ENCODE measurements at places on chromosomes 12 and 14. TPM values are rescaled to one million over a fixed set of nuclear protein-coding genes. Genes with fewer than 3 reads are reported as not detected.
A peak's percentile ranks its signal among the peaks of the same experiment; 100 is the strongest.

ZDHHC22 gene
- polyA plus RNA-seq, result not detected

NOXRED1 gene
- 0.16 TPM for polyA plus RNA-seq

- DNase-seq, result no peak
Measured at GRCh38 chr14:26917086-26917485, 319.3 kb upstream of the NOVA1 start.

AMIGO2 gene
- 18.7 TPM for polyA plus RNA-seq

DNA sequence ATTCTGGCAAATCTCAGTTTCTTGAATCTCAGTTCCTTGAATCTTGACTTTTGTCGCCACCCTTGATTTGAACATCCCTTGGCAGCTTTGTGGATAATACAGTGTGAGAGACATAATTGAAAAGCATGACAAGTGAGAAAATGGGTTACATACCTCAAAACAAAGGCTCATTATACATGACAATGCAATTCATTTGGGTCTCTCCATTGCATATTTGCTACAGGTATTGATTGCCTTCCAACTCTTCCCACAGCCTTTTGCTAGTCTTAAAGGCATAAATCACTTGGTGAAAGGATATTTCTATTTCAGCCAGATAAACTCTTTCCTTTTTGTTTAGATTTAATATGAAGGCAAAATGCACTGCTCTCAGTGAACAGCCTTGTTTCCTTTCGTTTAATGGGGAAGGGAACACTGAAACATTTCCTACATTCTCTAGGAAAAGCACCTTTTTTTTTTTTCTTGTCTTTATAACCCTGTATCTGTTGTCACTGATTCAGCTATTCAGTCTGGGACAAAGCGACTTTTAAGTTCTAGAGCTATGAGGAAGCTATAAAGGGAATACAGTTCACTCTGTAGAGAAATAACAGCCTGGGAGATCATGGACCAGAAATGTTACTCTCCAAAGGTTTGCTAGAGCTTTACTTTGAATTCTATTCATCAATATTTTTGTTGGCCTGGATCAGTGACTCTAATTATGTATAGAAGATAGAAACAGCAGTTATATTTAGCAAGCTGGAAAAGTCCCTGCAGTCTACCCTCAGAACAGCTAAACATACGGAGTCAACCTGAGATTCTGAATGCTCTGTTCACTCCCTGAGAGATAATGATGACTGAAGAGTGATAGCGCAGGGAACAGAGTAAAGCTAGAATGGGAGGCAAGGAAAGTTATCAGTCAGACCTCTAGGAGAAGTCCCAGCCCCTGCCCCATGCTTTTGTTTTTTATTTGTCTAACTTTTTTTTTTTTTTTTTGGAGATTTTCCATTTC lies 311.4 kb downstream of the RGS6 start:
- DNase-seq, result no peak

- peak; percentile 34 for DNase-seq
Measured at GRCh38 chr12:117836999-117837736, 131.6 kb downstream of the KSR2 start.

DNA sequence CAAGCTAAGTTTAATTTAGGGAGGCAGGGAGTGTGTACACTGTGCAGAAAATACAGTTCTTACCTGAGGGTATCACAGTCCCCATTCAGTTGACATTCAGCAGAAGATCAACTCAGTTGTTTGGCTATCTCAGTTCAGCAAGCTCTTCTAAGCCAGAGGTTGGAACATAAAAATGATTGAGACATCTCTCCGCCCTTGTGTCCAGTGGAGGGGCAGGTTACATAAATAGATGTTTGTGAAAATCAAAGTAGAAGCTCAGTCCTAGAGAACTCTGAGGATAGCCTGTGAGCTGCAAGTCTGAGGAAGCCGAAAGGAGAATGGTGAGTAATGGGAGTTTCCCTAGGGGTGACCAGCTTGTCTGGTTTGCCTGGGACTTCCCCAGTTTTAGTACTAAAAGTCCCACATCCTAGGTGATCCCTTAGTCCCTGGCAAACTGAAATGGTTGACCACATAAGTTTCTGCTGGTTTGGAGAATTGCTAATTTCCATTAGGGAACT lies 251.4 kb upstream of the ATP2B1 start:
- no peak for DNase-seq

DAO gene
- polyA plus RNA-seq, result not detected

DNA sequence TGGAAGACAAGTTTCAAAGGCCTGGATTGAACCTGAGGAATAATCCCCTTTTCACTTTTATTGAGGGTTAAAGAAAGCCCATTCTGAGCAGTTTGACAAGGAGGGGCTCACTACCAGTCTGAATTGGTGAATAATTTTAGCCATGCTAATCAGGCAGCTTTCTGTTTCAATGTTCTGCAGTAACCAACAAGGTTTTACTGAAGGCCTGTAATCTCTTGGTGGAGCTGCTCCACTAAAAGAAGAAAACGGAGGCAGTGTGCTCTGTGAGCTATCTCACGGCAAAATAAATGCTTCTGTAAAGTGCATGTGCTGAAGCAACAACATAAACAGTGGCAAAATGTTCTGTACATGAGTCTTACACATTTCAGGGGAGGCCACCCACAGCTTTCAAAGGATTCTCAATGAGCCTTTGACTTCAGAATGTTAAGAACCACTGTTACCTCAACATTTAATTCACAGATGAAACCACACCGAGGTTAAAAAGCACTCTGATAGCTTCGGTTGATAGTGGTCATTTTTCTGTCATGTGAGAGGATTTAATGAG lies 111.2 kb downstream of the LRIG3 start:
- peak; percentile 10 for DNase-seq

MYO1A gene
- polyA plus RNA-seq, result not detected

DNA sequence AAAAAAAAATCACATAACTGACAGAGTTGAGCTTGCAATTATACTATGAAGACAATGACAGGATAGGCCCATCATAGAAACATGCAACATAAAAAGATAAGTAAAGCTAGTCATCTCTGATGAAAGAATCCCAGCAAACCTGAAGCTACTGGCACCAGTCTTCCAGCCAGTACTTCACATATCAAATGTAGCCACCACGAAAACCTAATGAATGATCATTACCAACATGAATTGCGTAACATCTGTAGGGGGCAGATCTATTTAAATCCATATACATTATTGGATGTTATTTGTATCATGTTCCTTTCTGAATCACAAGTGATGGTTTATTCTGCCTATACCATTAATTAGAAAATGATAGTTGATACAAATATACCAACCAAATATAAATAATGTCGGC lies 73.9 kb downstream of the BCAT1 start:
- DNase-seq, result no peak

DNA sequence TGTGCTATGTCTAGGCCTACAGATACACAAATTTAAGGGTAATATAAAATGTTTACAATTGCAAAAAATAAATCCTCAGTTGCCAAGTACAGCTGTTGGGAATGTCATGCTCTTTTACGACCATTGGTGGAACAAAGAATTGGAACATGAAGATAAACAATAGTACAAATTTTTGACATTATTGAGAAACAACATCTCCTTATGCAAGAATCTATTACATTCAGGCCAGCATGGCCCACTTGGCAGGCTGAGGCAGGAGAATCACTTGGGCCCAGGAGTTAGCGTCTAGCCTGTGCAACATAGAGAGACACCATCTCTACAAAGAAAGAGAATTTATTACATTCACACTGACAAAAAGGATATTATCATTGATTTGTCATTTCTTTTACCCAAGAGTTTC lies 135.9 kb upstream of the NTF3 start:
- no peak for DNase-seq

DNA sequence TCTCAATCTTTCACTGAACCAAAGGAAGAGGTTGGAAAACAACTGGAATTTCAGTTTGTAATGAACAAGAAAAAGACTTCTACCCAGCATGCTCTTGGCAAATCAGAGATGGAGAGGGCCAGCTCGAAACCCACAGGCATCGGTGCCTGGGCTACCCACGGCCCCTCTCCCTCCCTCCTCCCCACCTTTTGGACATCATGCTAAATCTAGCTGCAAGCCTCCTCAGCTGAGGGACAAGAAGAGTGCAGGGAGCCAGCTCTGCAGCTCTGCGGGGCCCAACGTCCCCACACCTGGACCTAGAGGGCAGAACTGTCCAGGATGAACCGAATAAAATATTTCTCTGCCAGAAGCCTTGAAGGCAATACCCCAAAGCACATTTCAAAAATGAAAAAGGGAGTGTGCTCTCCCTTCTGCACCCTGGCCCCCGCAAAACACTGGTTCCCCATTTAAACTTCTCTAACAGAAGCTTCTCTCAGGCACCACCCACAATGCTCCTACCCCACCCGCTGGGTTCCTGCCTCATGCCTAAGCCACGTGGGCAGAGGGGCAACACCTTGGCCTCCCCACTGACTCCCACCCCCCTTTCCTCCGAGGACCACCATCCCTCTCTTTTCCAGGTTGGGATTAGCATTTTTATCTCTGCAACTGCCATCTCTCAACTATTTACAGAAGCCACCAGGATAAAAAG lies 8.2 kb downstream of the CAMKK2 start:
- no peak for DNase-seq

GRCh38 chr12:16605642-16606116 lies 283 bp downstream of the LMO3 start:
- DNase-seq, result no peak

DNA sequence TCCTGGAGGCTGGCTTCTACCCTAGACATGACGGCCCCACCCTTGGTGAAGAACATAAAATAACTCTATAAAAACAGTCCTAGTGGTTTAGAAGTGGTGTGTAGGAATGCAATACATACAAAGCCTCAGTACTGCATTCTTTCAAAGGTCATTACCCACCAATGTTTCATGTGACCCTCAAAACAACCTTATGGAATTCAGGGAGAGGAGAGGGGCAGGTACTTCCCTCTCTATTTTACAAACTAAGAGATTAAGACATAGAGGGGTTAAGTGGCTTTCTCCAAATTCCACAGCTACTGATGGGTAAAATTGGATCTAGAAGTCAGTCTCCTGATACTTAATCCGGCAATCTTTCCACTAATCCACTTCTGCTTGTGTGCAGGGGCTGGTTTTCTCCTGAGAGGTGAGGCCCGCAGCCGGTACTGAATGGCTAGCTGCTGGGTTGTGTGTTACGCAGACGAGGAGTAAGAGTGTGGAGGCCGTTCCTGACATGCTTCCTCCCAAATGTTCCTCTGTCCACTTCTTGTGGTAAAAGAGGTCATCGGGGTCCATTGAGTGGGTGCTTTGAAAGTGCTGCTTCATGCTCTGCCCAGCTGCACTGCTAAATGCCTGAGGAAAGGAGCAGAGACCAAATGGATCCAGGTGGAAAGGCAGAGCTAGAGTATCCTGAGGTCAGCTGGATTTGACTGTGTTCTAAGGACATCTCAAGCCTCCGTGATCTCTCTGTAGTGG lies 16.2 kb downstream of the SLC7A8 start:
- no peak for DNase-seq

DNA sequence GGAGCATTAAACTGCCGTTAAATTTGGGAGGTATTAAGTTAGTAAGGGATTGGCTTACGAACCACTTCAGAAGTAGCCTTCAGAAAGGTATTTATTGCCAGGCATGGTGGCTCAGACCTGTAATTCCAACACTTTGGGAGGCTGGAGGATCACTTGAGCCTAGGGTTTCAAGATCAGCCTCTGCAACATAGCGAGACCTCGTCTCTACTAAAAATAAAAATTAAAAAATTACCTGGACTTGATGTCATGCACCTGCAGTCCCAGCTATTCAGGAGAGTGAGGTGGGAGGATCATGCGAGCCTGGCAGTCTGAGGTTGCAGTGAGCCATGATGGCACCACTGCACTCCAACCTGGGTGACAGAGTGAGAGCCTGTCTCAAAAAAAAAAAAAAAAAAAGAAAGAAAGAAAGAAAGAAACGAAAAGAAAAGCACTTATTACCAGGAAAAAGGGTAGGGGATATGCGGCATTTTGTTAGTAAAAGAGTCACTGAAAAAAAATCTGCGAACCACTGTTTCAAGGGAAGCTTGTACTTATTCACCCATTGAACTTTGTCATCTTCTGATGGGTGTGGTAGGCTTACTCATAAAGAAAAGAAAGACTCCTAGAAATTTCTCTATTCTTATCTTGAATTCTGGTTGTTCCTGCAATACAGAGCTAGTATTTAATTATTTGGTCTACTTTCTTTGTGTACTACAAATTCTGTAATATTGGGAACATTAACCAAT lies 33.6 kb upstream of the PLEKHA5 start:
- DNase-seq, result no peak

LBHD2 gene
- not detected for polyA plus RNA-seq

SNRPF gene
- 12.7 TPM for polyA plus RNA-seq

LRP1 gene
- 49.9 TPM for polyA plus RNA-seq

- DNase-seq, result no peak
Measured at GRCh38 chr12:56718636-56719035, 6.5 kb downstream of the NACA start.

DNA sequence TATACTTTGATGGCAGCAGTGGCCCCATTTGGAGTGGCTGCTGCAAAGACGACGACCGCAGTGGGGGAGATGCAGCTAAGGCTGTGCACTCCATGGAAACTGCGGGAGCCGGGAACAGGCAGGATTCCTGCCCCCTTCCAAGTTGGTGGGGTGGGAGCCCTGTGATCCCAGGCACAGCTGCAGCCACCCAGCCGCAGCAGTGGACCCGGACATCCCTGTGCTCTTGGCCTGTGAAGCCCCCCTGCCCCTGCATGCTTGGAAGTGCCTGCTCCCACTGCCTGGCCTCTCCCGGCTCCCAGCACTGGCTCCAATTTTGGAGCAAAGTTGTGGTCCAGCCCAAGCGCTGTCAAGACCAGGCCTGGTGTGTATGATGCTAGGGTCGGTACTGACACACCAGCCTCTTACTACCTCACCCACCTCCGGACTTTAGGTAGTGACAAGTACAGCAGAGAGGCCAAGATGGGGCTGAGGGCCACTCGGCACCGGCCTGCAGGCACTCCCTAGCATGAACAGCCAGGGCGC lies 502.8 kb upstream of the RPL10L start:
- no peak for DNase-seq

GALNT8 gene
- not detected for polyA plus RNA-seq

TTC7B gene
- polyA plus RNA-seq, result 36.0 TPM

DNA sequence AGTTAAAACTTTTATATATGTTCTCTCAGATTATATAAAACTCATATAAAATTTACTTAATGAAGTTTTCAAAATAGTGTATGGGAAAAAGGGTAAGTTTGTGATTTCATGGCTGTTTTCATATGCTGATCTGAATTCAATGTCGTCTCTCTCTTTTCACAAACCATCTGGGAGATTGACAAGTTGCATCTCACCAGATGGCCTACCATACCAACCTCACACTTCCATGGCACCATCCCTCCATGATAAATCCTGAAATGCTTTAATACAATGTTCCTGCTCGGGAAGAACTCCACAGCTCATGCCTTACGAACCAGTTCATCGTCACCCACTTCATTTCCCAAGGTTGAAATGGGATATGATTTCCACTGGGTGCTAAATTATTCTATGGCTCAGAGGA lies 22.3 kb downstream of the PTPRO start:
- no peak for DNase-seq

OR4N2 gene
- polyA plus RNA-seq, result not detected

KRT82 gene
- not detected for polyA plus RNA-seq

DNA sequence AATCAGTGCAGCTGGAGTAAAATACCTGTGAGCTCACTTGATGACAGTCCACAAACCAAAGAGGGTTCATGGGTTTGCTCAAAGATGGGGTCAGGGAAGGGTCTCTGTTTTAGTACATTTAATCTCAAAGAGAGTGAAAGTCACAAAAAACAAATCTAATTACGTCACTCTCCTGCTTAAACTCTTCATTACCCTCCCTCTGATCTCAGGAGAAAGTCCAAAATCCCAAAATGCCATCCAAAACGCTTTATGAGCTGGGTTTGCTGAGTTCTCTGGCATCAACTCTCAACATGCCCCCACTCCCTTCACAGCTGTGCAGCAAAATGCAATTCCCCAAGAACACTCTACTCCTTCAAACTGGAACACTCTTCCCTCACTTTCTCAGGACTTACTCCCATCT lies 40.4 kb upstream of the LGR5 start:
- no peak for DNase-seq

ANKRD33 gene
- polyA plus RNA-seq, result not detected

GRCh38 chr12:6765634-6766581 lies at the start of gene PTMS:
Gene PTMS (plus strand): TSS chr12:6766363. CDS start chr12:6766706, 343 bp downstream.
- DNase-seq, result peak; percentile 89
